ENCODE measurements at places on chromosomes 7 and 10.

- no peak for DNase-seq
These were observed 84.2 kb upstream of the STEAP1B start for GRCh38 chr7:22584179-22584578.

DNA sequence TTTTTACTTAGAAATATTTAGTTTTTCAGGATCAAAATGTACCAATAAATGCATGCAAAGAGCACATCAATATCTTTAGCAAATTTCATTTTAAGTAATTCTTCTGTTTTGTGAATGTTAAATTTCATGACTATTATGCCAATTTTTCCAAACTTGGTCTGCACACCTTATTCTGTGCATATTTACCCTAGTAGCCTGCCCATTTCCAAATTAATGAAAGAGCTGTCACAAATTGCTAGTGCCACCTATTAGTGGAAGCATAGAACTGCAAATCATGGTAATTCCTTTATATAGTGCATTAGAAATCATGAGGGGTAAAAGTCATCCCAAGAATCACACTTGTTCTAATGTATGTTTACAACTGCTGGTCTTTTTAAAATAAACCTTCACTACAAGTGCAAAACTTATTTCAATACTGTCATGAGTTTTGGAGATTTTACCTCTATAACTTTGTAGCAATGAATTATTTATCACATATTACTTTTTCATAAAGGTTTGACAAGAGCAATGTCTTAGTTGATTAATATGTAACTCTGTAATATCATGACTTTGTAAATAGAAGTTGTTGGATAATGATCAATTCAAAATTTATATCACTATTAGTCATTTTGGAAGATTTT lies 5.7 kb downstream of the SEMA3A start:
- DNase-seq, result no peak

DNA sequence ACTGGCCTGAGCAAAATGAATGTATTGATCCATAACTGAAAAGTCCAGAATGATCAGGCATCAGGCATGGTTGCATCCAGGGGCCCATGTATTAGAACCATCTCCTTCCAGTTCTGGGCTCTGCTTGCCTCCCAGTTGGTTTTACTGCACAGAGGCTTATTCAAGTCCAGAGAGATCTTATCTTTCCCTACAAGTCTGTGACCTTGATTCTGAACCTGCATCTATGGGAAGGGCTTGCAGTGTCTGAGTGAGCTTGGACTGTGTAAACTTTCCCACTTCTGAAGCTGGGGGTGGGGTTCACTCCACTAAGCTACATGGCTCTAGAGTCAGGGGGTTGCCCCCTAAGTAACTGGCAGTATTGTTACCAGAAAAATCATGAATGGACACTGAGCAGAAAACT lies 136.2 kb downstream of the TCF7L2 start:
- peak; percentile 22 for DNase-seq

- DNase-seq, result no peak
These were observed 102.3 kb upstream of the SEMA3E start for GRCh38 chr7:83751217-83751616.

DNA sequence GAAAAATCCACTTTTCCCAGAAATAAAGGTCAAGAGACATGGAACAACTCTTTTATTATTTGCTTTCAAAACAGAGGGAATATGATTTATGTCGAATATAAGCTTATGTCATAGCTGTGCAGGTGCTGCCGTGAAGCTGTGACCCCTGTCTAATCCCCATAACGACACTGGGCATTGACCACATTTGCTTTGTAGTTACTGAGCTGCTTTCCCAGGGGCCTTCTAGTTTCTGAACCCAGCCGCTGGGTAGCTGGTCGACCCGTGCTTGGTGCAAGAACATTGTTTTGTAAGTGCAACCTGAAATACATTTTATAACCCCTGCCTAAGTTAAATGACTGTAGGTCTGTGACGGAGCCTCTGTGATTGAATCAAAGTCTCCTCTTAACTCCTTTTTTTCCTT lies 144.9 kb upstream of the HDAC9 start:
- no peak for DNase-seq

GRCh38 chr7:66952343-66953043 lies 31.5 kb downstream of the TMEM248 start:
- no peak for DNase-seq

DNA sequence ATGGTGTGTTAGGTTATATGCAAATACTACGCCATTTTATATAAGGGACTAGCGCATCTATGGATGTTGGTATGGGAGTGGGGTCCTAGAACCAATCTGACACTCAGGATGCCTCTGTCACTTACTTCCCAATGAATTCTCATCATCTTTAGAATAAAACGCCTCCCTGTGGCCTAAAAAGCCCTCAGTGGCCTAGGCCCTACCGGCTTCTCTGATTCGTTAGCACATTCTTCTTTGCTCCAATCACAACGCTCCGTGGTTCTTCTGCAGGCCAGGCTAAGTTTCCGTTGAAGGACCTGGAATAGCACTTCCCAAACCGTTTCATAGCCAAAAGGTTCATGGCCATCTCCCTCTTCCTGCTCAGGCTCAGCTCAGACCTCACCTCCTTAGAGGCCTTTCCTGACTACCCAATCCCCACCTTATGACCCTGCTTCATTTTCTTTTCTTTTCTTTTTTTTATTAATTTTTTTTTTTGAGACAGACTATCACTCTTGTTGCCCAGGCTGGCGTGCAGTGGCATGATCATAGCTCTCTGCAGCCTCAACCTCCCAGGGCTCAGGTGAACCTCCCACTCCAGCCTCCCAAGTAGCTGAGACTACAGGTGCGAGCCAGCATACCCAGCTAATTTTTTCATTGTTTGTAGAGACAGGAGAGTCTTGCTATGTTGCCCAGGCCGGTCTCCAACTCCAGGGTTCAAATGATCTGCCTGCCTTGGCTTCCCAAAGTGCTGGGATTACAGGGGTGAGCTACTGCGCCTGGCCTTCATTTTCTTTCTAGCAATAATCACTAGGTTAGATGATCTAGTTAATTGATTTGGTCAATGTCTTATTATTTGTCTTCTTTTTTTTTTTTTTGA lies 24.5 kb upstream of the YWHAG start:
- no peak for DNase-seq

GRCh38 chr7:158549616-158550393 lies 37.8 kb downstream of the PTPRN2 start:
- no peak for DNase-seq

DNA sequence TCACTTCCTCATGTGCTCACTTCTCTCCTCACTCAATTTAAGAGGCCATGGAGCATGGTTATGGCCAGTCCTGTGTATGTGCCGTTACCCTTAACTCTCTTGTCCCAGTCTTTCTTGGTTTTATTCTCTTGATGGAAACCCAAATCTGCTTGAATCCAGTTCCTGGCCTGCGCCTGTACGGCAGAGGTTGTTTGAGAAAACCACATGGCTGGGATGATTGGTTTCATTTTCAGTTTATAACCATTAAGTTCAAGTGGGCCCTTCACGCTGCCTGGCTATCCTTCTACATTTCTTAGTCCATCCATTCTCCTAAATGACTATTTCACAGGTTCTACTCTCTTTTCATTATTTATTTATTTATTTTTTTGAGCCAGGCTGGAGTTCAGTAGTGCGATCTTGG lies 1.6 kb upstream of the ZNF239 start:
- DNase-seq, result no peak

DNA sequence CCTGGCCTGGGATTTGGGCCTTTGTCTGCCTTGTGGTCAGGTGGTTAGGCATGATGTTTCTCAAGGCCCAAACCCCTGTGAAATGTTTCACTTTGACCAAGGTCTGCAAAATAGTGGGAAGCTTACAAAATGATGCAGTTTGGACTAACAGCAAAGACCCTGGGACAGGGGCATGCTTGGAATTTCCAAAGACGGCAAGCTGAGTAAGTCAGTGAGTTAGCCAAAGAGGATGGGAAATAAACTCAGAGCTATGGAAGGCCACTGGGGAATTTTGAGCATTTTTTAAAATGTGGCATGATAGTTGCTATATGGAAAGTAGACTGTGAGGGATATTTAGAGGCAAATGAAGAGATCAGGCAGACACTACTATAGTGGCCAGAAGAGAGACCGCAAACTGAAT lies 31.6 kb upstream of the PPP1R3C start:
- DNase-seq, result no peak

- no peak for DNase-seq
These were observed 16.5 kb upstream of the GPR22 start for GRCh38 chr7:107453388-107453787.

DNA sequence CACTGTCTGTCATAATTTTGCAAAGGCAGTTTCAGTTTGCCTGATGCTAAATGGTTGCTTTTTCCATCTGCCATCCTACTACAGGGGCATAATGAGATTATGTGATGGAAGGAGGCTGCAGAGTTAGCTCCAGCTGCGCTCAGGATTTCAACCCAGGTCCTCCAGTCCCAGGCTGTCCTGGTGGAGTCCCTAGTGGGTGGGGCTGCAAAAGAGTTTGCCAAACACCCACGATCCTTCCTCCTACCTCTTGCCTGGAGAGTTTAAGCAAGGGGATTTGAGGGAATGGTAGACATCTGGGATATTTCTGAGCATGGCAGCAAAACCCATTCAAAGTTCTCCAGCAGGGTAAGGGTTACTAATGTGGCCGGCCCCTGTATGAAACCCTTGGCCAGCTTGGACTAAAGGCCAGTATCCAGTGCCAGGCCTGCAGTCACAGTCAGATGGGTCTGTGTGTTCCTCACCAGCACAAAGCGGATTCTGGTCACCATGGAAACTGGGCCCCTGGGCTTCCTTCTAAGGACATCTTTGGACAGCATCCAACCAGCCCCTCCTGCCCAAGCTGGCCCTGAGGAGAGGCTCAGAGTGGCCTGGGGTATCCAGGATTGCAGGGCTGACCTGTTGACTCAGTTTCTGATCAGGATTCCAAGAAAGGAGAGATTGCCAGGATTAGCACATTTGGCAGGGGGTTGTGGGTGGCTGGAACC lies 42.7 kb upstream of the CHST3 start:
- no peak for DNase-seq

- no peak for DNase-seq
These were observed 335.4 kb downstream of the PTPRN2 start for GRCh38 chr7:158252081-158252836.

- no peak for DNase-seq
These were observed 241.9 kb downstream of the FOXP2 start for GRCh38 chr7:114656466-114656865.

GRCh38 chr7:22231806-22232205 lies 125.1 kb downstream of the RAPGEF5 start:
- no peak for DNase-seq

- DNase-seq, result no peak
These were observed 72.7 kb upstream of the SEC61G start for GRCh38 chr7:54831644-54832095.

GRCh38 chr10:122774231-122774630 lies 71.4 kb downstream of the CUZD1 start:
- no peak for DNase-seq

DNA sequence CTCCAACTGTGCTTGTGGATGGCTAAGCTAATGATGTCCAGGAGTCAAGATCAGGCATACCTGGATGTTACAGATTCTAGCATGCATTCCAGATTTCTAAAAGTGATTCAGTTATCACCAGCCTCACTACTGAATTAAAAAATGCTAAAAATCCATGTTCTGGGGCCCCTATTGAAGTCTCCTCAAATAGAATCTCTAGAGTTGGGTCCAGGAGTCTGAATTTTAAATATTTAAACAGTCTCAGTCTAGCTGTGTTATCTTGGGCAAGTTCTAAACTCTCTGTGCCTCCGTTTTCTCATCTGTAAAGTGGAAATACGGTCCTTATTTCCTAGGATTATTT lies 5.0 kb downstream of the ARID5B start:
- DNase-seq, result no peak

DNA sequence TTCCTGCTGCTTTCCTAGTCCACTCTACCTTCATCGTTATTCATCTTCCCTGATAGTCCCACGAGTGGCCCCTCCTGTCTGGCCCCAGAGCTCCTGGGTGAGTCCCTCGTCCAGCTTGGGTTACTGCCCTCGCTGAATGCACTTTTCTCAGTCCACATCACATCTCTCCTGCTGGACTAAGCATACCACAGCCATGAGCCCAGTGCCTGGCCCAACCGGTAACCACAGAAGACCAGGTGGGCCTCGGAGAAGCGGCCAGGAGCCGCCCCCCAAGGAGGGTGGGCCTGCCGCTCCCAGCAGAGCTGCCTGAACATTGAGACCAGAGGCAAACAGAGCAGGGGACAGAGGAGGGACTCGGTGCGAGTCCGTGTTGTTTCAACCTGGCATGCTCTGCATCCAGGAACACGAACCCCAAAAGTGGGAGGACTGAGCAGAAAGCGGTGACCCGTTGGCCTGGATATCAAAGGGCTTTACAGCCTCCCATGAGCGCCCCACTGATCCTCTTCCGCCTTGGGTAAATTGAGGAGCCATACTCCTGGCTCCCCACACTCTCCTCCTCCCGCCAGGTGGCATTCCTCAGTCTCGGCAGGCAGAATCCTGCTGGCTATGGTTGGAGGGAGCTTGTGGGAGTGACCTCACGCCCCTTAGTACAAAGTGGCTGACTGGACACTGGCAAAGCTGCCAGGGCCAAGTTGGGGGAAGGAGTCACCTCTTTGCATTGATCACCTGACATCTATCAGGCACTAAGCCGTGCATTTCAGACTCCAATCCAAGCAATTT lies 13.3 kb downstream of the TMEM72 start:
- DNase-seq, result no peak

DNA sequence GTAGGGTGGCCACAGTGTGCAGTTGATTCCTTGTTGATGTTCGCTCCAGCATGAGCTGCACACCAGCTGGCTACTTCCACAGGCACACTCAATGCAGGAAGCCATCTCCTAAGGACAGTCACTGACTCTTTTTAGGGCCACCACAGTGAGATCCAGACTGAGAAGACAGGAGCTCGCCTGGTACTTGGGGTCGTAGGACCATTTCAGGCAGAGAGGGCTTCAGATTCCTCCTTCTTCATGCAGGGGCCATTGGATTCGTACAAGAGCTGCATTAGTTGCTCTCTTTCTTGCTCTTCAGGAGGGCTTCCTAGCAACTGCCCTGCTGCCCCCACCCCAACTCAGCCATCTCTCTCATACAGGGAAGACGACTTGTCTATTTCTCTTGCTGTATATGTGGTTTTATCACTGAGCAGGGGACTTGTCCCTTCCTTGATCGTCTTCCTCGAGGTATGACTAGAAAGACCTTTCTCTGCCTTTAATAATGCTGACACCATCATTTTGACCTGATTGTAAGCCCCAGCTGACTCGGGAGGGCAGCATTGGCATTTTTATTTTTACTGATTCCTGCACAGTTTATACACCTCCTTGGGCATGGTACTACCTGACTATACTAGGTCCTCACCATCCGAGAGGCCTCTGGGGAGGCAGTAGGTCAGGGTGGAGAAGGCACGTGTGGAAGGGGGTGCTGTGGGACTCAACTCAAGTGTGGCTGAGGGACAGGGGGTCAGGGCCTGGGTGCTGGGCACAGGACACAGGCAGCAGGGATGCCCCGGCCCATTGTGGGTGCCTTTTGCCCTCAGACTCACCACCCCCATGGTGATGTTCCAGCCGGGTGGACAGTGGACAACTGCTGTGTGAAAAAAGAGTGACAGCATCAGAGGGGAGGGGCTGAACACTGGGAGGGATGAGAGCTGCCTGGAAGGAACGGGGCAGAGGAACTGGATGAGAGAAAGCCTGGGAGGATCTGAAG lies 136.7 kb upstream of the ZNF746 start:
- DNase-seq, result no peak

DNA sequence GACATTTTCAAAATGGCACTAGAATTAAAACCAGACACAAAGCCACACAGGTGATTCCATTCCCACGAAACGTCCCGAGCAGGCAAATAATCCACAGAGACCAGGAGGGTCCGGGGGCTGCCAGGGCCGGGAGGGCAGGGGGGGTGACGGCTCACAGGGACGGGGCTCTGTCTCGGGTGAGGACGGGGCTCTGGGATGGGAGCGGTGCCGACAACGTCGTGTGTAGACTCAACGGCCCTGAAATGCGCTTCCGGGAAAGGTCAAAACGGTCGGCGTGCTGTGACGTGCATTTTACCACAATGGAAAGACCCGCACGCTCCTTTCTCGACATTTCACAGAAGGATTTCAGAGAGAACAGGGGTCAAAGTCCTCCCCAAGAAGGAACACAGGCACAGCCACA lies 63.3 kb upstream of the PDGFA start:
- DNase-seq, result no peak
